SJSA1 (cell line): ENCODE measurements at places on chromosomes 2 and 18. TPM values are rescaled to one million over a fixed set of nuclear protein-coding genes. Genes with fewer than 3 reads are reported as not detected.

Gene CFC1
- total RNA-seq = not detected in 2 replicates

Gene DRC1
- not detected in 2 replicates for total RNA-seq

Gene FBXO48
- total RNA-seq = 0.60 and 0.74 TPM in 2 replicates

Gene ALPI
- not detected in 2 replicates for total RNA-seq

Gene LYG1
- total RNA-seq = 0.37 TPM in 1 of 2 replicates, not detected in the other

Gene CDH2
- total RNA-seq = 47.2 and 75.7 TPM in 2 replicates

DNA sequence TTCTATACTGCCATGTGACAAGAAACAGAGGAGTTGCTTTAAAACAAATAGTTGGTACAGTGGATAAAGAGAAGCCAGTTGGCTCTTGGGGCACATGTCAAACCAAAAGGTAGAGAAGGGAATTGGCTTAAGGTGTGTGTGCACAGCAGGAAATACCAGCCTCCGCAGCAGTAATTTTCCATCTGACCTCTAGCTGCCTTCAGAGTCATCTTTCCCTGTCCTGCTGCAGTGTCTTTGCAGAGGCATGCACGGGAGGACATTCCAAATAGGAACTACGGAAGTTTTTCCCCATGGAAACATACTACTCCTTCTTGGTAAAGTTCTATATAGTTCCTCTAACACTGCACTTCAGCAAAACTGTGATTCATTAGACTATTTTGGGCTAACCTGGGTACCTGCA is 99.5 kb downstream of the RAB3GAP1 start:
- no peak overlapping the region for H3K4me3 ChIP-seq
- no peak overlapping the region for H3K27ac ChIP-seq
- H3K36me3 ChIP-seq = peaks cover 46% of the 10 kb centered on the region
- no peak for DNase-seq

- no peak for DNase-seq
- H3K27ac ChIP-seq = no peak overlapping the region
- no peak overlapping the region for H3K4me3 ChIP-seq
- no peaks in the 10 kb centered on the region for H3K27me3 ChIP-seq
- H3K4me1 ChIP-seq = no peaks in the 10 kb centered on the region
Measured at GRCh38 chr18:1092228-1092627, 187.6 kb downstream of the ADCYAP1 start.

GRCh38 chr2:58407487-58407886 is 166.4 kb upstream of the FANCL start:
- no peaks in the 10 kb centered on the region for H3K27me3 ChIP-seq
- H3K27ac ChIP-seq = no peak overlapping the region
- H3K4me1 ChIP-seq = no peaks in the 10 kb centered on the region

DNA sequence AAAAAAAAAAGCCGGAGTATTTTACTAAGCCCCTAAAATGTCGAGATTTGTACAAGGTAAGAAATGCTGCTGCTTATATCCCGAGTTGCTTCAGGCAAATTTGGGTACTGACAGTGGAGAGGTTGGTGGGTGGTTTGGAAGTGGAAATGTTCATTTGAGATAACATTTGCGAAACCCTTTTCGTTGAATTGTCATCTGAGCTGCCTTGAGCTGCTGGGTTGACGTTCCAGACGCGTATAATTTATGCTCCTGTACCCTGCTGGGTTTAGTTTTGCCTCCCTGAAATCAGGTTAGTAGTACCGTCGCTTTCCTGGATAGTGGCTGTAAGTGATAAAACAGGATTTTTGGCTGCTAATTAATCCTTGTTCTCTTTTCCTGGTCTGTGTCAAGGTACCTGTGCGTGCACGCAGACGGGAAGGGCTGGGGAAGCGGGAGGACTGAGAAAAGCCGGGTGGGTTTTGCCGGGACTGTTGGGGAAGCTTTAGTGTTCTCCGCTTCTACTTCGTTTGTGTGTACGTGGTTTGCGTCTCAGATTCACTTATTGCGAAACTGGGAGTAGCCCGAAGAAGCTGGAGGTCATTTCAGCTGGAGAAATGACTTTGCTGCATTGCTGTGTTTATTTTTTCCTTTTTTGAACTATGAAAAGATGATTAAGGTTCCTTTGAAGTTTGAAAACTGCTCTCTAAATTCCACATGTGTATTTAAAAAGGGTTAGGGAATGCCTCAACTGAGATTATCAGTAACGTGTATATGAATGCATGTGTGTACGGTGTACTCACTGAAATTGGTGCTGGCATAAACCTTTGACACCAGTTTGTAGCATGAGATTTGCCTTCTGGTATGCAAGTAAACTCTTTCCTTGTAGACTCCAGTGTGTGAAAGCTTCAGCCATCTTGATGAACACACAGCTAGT is 709 bp downstream of the UGP2 start:
- peaks cover 18% of the 10 kb centered on the region; the same call in 1 of the 2 replicates for H3K36me3 ChIP-seq
- peaks cover 37% of the 10 kb centered on the region for H3K4me1 ChIP-seq
- H3K4me3 ChIP-seq = peak overlapping the region; percentile 73
- H3K27me3 ChIP-seq = no peaks in the 10 kb centered on the region
- DNase-seq = no peak

GRCh38 chr2:151918308-151918707 is 90.1 kb upstream of the ARL5A start:
- no peak for DNase-seq
- no peak overlapping the region for H3K27ac ChIP-seq
- no peak overlapping the region for H3K4me3 ChIP-seq
- no peaks in the 10 kb centered on the region for H3K4me1 ChIP-seq
- H3K36me3 ChIP-seq = no peaks in the 10 kb centered on the region

GRCh38 chr2:136582628-136583205 is 182.6 kb upstream of the THSD7B start:
- no peak overlapping the region for H3K27ac ChIP-seq
- no peak overlapping the region for H3K4me3 ChIP-seq
- no peaks in the 10 kb centered on the region for H3K36me3 ChIP-seq
- DNase-seq = no peak

DNA sequence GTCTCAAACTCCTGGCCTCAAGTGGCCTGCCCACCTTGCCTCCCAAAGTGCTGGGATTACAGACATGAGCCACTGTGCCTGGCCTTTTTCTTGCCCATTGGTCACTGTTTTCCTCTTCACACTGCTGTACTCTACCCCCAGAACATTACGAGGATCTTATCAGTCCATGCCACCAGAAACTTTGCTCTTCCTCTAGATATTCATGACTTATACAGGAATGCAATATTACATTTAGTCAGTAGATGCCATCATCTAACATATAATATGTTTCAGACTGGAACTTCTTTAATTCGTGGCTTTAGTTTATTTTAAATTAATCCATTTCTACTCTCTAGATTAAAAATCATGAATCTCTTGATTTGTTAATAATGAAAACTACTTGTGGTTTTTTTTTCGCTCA is 135.5 kb downstream of the COMMD1 start:
- H3K27me3 ChIP-seq = no peaks in the 10 kb centered on the region
- H3K27ac ChIP-seq = no peak overlapping the region
- no peaks in the 10 kb centered on the region for H3K4me1 ChIP-seq
- H3K36me3 ChIP-seq = no peaks in the 10 kb centered on the region
- H3K4me3 ChIP-seq = no peak overlapping the region

GRCh38 chr2:144946263-144946662 is 426.3 kb upstream of the ZEB2 start:
- peaks cover 32% of the 10 kb centered on the region for H3K4me1 ChIP-seq
- DNase-seq = no peak
- no peaks in the 10 kb centered on the region for H3K27me3 ChIP-seq
- H3K27ac ChIP-seq = no peak overlapping the region
- no peaks in the 10 kb centered on the region for H3K36me3 ChIP-seq

- DNase-seq = no peak
- no peaks in the 10 kb centered on the region for H3K36me3 ChIP-seq
- H3K27ac ChIP-seq = no peak overlapping the region
Measured at GRCh38 chr2:191108331-191108730, 42.5 kb downstream of the STAT4 start.

GRCh38 chr2:3465844-3466481 is 53.4 kb downstream of the ADI1 start:
- peak; percentile 86 for DNase-seq
- peaks cover 47% of the 10 kb centered on the region for H3K36me3 ChIP-seq
- no peak overlapping the region for H3K4me3 ChIP-seq
- H3K27me3 ChIP-seq = no peaks in the 10 kb centered on the region

GRCh38 chr2:201419057-201419635 is 32.1 kb downstream of the TRAK2 start:
- no peak for DNase-seq
- peaks cover 21% of the 10 kb centered on the region for H3K4me1 ChIP-seq
- H3K4me3 ChIP-seq = no peak overlapping the region
- H3K36me3 ChIP-seq = no peaks in the 10 kb centered on the region
- no peaks in the 10 kb centered on the region for H3K27me3 ChIP-seq

- no peak overlapping the region for H3K4me3 ChIP-seq
- no peak overlapping the region for H3K27ac ChIP-seq
- no peaks in the 10 kb centered on the region for H3K27me3 ChIP-seq
- no peaks in the 10 kb centered on the region for H3K36me3 ChIP-seq
Measured at GRCh38 chr2:20563251-20563650, 87.6 kb downstream of the HS1BP3 start.

GRCh38 chr2:215737477-215737876 is 275.9 kb downstream of the MREG start:
- H3K27ac ChIP-seq = peak overlapping the region; percentile 4; the same call in 1 of the 2 replicates
- no peak overlapping the region for H3K4me3 ChIP-seq
- peaks cover 28% of the 10 kb centered on the region for H3K4me1 ChIP-seq
- DNase-seq = no peak

- H3K4me1 ChIP-seq = peaks cover 10% of the 10 kb centered on the region; the same call in 1 of the 2 replicates
- DNase-seq = no peak
- H3K36me3 ChIP-seq = peaks cover 20% of the 10 kb centered on the region
- H3K27ac ChIP-seq = no peak overlapping the region
Measured at GRCh38 chr2:74857215-74857614, 23.3 kb downstream of the HK2 start.

GRCh38 chr18:63936932-63937393 is 12.1 kb upstream of the HMSD start:
- H3K36me3 ChIP-seq = no peaks in the 10 kb centered on the region
- H3K4me1 ChIP-seq = peaks cover 9% of the 10 kb centered on the region; the same call in 1 of the 2 replicates
- H3K4me3 ChIP-seq = peak overlapping the region; percentile 39
- no peak for DNase-seq

DNA sequence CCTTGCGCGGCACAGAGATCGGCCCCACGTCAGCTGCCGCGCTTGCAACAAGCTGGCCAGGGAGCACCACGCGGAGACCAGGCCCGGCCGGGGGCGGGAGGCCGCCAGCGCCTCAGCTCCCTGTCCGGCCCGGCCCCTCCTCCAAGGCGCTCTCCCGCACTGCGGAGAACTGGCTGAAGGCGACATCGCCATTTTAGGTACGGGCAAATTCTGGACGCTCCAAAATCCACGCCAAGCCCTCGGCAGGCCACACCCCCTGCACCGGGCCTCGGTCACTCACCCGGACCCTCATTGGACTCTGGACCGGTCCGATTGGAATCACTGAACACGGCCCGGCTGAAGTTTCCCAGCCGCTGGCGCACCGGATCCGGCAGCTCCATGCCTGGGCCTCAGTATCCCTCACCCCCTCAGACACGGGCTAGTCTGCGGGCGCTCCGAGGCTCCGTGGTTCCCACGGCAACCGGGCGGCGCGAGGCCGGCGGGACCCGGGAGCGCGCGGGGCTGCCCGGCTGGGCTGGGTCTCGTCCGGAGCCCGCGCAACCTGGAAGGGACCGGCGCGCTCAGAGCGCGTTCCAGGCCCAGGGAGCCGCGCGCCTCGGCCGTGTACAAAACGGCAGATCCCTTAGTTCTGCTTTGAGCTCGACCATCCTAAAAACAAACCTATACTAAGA is at the start of gene TMEM17:
TSS of gene TMEM17 (minus strand) at position 446 of the 671 bp plus-strand sequence. CDS start at position 380, 66 bp downstream.
- H3K27ac ChIP-seq = peak within 1 kb of the TSS; percentile 70
- no peaks in the 10 kb centered on the region for H3K36me3 ChIP-seq
- peak; percentile 94 for DNase-seq
- peak within 1 kb of the TSS; percentile 76 for H3K4me3 ChIP-seq
- peaks cover 25% of the 10 kb centered on the region for H3K4me1 ChIP-seq
